ENCODE measurements at places on chromosomes 3 and 15.

GRCh38 chr15:89130201-89130600, 41.9 kb downstream of the ABHD2 start:
- DNase-seq, result no peak

- DNase-seq, result no peak
Observed at GRCh38 chr15:63422891-63423590, 41.4 kb upstream of the CA12 start.

- no peak for DNase-seq
Observed at GRCh38 chr3:16456784-16457415, 56.6 kb downstream of the RFTN1 start.

DNA sequence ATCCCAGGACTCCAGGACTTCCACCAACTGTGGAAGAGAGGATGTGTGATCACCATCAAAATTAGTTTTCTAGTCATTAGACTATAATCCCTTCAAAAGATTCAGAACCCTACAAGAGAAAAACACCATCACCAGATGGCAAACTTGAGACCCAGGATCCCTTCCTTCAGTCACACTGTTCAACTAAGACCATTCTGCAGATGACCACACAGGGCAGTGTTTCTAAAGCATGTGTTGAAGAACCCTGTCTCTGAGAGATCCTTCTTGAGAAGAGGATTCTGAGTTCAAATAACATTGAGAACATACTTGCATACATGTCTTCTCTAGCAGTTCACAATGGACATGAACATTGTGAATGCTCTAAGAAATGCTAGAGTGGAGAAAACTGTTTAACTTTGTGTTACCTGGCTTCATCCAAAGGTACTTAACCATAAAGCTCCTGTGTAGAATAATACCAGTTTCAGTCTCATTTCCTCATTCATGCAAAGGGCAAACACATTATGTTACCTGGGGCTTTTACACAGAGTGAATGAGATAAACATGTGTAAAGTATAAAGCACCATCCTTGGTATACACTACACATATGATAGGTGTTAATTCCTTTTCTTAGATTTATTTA, 2.4 kb upstream of the ADGRG7 start:
- DNase-seq, result no peak

DNA sequence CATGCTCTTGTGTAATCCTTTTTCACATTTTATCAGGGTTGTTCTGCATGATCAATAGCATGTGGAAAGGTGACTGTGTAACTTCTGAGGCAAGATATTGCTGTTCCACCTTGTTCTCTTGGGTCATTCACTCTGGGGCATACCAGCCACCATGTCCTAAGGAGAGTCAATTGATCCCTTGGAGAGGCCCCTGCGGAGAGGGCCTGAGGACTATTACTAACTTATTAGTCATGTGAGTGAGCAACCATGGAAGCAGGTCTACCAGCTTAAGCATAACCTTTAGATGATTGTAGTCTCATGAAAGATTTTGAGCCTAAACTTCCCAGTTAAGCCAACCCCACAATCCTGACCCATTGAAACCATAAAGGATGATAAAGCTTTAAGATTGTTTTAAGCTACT, 22.0 kb upstream of the COL6A5 start:
- DNase-seq, result no peak
